Motor neuron (in vitro differentiated cells): ENCODE measurements at places on chromosomes 3 and 15. TPM values are rescaled to one million over a fixed set of nuclear protein-coding genes. Genes with fewer than 3 reads are reported as not detected.

The CLRN1 gene
- 1.6 and 2.5 TPM in 2 replicates for total RNA-seq

The TF gene
- total RNA-seq: 36.7 and 56.3 TPM in 2 replicates

The LSAMP gene
- total RNA-seq: 30.3 and 37.2 TPM in 2 replicates

The ZNF860 gene
- total RNA-seq: 0.13 and 0.14 TPM in 2 replicates

The MEX3B gene
- total RNA-seq: 3.4 and 4.2 TPM in 2 replicates

The NTRK3 gene
- 13.2 and 13.8 TPM in 2 replicates for total RNA-seq

The TGM4 gene
- 0.49 and 0.76 TPM in 2 replicates for total RNA-seq

The PPP1R2 gene
- total RNA-seq: 33.9 and 35.7 TPM in 2 replicates

The KNL1 gene
- 1.1 and 1.4 TPM in 2 replicates for total RNA-seq

The FOXL2 gene
- total RNA-seq: 0.22 and 1.0 TPM in 2 replicates

The AMOTL2 gene
- total RNA-seq: 25.6 and 35.6 TPM in 2 replicates

The COL8A1 gene
- 0.47 and 0.53 TPM in 2 replicates for total RNA-seq

The IL17RD gene
- 8.7 TPM in 2 replicates for total RNA-seq

The ACTC1 gene
- 0.23 and 0.78 TPM in 2 replicates for total RNA-seq

The PTX3 gene
- total RNA-seq: 3.9 and 5.8 TPM in 2 replicates

The CCDC71 gene
- 29.6 and 29.8 TPM in 2 replicates for total RNA-seq

The SLC24A5 gene
- total RNA-seq: 0.27 TPM in 1 of 2 replicates, not detected in the other

The SPRED1 gene
- 10.1 and 11.8 TPM in 2 replicates for total RNA-seq

The GOLGA6B gene
- total RNA-seq: 1.3 and 1.4 TPM in 2 replicates

The PPARG gene
- 0.31 TPM in 1 of 2 replicates, not detected in the other for total RNA-seq

The PAK2 gene
- total RNA-seq: 45.4 and 48.9 TPM in 2 replicates

The LRRC31 gene
- 0.08 TPM in 1 of 2 replicates, not detected in the other for total RNA-seq

The FEZF2 gene
- total RNA-seq: 0.35 TPM in 1 of 2 replicates, not detected in the other

The EIF1B gene
- 26.7 and 41.9 TPM in 2 replicates for total RNA-seq

The TM6SF1 gene
- total RNA-seq: 0.50 TPM in 1 of 2 replicates, not detected in the other

The MRPL46 gene
- total RNA-seq: 30.0 and 32.1 TPM in 2 replicates
